ENCODE measurements at places on chromosomes 1 and 21.

DNA sequence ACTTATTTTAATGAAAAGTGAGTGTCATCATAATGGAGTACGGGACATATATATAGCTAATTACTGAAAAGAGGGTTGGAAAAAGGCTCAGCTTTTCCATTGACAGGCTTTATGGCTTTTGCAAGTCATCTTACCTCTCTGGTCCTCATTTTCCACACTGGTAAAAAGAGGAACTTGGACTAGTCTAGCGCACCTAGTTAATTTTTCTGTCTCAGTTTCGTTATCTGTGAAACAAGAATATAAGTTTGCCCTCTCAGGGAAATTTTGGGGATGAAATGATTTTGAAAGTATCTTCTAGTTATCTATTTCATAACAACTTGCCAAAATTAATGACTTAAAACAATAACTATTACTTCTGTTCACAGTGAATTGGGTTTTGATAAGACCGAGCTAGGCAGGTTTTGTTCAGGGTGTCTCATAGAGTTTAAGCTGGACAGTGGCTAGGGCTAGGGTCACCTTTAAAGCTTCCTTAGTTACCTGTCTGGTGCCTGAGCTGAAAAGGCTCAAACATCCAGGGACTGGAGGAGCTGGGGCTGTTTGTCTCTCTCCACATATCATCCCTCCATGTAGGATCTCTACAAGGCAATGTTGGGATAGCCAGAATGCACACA, 91.7 kb downstream of the TYW3 start:
- no peak for DNase-seq

GRCh38 chr1:27643600-27644368, 8.8 kb upstream of the FGR start:
- peak; percentile 67 for DNase-seq

DNA sequence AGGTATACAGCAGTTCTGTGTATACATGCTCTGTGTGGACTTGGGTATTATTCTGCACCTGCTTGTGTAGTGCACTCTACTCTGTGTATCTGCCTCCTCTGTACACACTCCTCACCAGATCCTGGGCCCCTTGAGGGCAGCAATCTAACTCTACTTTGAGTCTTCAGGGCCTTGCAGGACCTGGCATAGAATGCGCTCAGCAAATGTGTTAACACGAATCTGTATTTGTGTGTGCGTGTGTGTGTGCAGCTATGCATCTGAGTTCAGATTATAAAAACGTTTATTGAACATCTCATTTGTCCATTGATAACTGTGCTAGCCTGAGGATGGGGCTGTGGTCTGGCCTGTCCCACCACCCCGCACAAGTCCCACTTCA, 3.9 kb upstream of the MEF2D start:
- DNase-seq: no peak

DNA sequence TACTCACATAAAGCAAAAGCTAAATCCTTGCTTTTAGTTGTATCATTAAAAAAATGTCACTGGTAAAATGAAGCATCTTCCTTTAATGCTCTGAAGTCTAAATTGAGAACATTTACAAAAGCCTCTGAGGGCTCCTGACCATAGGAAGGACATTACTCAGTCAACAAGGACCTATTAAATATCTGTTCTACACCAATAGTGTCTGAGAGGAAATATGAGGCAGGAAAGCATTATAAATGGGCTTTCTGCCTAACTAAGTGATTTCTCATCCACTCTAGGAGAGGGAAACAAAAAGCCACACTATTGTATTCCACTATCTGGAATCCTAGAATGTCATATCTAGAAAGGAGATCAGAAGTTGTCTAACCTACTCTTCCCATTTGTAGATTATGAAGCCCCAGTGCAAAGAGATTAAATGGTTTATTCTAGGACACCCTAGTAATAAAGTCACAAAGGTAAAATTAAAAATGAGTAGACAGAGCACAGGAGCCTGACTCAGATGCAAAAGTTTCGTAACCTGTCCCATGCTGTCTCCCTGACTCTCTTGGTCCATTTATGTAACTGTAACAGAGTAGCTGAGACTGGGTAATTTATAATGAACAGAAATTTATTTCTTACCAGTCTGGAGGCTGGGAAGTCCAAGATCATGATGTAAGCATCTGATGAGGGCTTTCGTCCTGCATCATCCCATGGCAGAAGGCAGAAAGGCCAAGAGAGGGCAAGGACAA, 17.6 kb downstream of the RGS1 start:
- DNase-seq: no peak

- DNase-seq: peak; percentile 74
These were observed 14.0 kb upstream of the THEMIS2 start for GRCh38 chr1:27858072-27858948.

DNA sequence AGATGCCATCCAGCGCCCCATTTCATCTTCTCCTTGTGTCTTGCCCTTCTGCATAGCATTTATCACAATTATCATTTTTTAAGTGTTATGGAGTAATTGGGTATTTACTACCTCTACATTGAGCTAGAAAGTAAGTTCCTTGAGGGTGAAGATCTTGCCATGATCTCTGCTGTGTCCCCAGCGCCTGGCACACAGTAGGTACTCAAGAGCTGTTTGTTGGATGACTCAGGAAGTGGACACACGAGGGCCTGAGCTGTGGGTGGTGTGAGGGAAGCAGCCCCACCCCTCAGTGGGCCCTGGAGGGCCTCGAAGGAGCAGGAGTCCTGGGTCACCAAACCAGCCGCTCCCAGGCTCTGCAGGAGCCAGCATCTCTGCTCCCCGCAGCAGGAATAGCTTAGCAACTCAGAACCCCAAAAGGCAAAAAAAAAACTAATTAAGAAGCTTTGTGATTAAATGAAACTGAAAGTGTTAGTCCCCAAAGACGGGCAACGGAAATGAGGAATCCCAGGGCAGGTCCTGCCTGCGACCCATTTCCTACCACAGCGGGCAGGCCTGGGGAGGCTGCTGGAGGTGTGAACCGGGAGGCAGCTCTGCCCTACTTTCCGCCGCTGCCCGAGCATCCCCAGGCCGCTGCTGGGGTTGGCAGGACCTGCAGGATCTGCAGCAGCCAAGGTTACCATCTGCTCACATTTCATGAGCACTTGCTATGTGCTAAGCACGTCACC, 87.7 kb downstream of the LACTBL1 start:
- DNase-seq: no peak

DNA sequence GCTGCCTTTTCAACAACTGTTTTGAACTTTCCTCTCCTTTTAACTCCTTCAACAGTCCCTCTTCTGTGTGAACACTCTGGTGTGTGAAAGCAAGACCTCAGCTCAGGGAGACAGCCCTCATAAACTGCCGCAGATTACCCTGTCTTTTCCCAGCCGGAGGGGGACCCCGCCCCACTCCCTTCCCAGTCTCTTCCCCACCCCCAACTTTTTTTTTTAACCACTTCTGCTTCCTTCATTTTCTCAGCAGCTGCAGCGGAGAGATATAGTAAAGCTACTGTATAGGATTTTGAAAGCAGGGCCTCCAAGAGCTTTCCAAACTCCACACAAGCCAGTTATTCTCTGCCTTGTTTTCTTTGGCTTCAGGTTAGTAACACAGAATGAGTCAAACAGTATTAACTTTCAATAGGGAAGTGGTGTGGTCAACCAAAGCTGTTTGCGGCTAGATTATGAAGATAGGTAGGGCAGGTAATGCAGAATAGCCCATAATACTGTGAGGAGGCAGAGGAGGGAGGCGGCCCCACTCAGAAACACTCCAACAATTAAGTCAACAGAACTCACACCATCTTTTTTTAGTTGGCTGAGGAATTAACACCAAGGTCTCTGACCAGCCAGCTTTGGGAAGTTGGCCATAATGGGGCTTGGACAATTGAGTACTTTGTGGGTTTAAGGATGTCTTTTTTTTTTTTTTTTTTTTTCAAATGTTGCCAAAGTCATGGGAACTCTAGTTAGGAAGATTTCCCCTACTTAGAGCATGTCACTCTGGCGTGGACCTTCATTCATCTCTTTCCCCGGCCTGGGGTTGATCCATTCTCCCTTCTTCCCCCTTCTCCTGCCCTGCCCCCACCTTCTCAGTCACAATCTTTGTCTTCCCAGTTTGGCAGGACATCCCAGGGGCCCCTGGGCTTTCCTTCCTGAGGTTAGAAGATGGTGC, 177.0 kb downstream of the CLIC6 start:
- DNase-seq: no peak

DNA sequence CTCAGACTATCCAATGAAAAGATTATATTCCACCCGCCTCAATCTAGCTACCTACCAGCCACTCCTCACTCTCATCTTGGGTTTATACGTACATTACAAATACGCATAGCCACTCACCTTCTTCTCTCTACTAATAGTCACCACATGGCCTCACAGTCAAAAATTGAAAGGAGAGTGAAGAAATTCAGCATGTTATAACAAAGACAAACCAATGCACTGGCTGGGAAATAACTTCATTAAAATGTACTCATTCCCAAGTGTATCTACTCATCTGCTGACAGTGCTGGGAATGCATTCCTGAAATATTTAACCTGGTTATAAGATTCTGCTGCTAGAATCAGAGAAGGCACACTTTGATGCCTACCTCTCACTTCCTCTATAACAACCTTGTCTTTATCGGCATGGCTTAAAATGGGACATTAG, 6.5 kb downstream of the ZNF644 start:
- no peak for DNase-seq

- DNase-seq: no peak
These were observed 38.8 kb downstream of the PLXNA2 start for GRCh38 chr1:208205216-208206013.

DNA sequence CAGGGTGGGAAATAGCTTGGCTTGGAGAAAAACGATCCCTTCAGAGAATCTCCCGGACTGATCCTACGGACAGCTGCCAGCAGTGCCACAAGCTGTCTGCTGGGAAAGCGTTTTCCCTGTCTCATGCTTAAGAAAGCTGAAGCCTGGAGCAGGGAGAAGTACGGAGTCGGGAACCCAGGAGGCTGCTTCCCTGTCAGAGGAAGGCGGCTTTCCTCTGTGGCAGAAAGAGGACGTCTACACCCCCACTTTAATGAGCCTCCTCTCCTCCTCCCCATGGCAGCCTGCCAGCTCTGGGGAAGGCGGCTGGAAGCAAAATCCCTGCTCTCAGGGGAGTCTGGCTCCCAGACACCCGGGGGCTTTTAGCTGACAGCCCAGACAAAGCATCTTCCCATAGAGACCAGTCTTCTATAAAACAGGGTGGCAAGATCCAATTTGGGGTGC, 7.3 kb downstream of the KIF21B start:
- DNase-seq: no peak

- DNase-seq: no peak
These were observed 99.5 kb downstream of the BCAR3 start for GRCh38 chr1:93581917-93582850.

- DNase-seq: no peak
These were observed 14.1 kb upstream of the RNF223 start for GRCh38 chr1:1088029-1088800.

GRCh38 chr1:39992234-39992633, 37.3 kb downstream of the MFSD2A start:
- no peak for DNase-seq

- peak; percentile 52 for DNase-seq
These were observed 440 bp downstream of the TNFRSF25 start for GRCh38 chr1:6465461-6466005.

- peak; percentile 59 for DNase-seq
These were observed 27.6 kb downstream of the C2CD2 start for GRCh38 chr21:41926117-41926806.

- DNase-seq: no peak
These were observed 111.1 kb downstream of the ATP1B1 start for GRCh38 chr1:169217636-169218035.

GRCh38 chr1:158998781-158999161, 10.9 kb upstream of the IFI16 start:
- DNase-seq: no peak

- peak; percentile 75 for DNase-seq
These were observed 3.9 kb downstream of the LAPTM5 start for GRCh38 chr1:30753660-30754123.

- no peak for DNase-seq
These were observed 64.9 kb upstream of the ARTN start for GRCh38 chr1:43868741-43869067.

DNA sequence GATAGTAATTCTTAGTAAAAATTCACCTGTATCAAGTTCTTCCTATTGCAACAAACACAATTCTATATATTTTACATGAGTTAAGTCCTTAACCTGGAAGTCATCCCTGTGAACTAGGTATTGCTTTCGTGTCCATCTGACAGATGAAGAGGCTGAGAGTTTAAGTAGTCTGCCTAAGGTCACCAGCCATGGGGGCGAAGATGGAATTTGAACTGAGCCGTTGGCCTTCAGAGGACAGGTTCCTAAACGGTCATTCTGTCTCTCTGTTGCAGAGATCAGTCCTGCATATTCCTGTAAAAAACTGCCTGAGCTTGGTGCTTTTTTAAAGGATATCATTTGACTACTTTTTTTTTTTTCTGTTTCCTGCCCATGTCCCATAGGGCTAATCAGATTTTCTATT, 10.2 kb upstream of the POFUT2 start:
- no peak for DNase-seq

DNA sequence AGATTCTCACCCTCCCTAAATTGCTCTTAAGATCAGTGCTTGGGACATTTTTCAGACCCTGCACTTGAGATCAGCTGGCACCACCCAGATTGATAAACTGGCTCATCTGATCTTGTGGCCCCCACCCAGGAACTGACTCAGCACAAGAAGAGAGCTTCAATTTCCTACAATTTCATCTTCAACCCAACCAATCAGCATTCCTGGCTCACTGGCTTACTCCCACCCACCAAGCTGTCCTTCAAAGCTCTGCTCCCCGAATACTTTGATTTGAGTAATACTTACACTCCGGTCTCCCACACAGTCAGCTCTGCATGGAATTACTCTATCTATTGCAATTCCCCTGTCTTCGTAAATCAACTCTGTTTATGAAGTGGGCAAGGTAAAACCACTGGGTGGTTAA, 461.9 kb upstream of the RGS18 start:
- DNase-seq: no peak

GRCh38 chr1:184598403-184599193, 156.1 kb downstream of the EDEM3 start:
- no peak for DNase-seq

GRCh38 chr21:31255896-31256295, 88.2 kb downstream of the TIAM1 start:
- DNase-seq: no peak

DNA sequence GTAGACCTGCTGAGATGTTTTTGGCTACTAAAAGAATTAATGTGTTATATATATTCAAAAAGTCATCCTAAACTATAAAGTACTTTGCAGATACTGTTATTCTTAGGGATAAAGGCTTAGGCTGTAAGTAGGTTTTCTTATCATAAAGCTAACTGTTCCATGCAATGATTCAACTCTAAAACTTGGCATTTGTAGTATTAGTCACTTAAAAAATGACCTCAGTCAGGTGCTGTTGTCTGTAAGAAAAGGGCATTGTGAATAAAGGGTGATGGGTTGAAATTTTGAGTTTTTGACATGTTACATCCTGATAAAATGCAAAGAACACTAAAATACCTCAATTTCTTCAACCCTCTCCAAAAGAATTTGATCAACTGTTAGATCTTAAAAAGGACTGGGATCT, 32.9 kb downstream of the ADCY10 start:
- no peak for DNase-seq

DNA sequence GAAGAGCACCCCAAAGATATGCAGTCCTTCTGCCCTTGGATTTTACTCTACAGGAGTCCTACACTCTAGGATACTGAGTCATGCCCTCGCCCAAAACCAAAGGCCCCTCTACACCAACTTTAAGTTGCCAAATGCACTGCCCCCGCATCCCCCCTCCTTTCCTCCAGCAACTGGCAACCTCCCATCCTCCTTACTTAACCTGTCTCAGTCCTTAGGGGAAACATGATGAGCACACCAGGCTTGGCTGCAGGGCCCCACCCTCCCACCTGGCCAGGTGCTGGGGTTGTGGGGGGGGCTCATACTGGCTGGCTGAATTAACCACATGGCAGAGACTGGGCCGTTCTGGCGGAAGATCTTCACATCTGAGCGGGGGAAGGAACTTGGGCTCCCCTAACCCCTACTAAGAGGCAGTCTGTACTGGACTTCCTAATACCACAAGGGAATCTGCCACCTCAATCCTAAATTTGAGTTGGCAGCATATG, 1.2 kb downstream of the HDGF start:
- no peak for DNase-seq
